HEK293T (cell line): ENCODE measurements at places on chromosomes 1 and 21.

DNA sequence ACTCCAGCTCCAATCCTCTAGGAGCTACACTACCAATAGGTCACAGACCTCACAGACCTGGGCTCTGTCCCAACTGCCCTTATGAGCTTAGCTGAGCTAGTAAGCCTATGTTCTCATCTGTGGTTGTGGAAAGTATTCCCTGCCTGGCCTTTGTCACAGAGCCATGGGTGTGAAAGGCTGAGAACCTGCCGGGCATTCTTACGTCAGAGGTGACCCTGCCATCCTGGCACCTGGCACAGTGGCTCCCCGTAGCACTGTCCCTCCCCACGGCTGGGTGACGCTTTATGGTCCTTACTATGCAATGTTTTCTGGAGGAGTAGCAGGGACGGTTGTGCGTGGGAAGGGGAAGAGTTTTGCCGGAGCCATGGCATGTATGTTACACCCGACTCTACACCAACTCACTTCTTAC is 3.5 kb downstream of the TNFRSF1B start:
- DNase-seq, result no peak

GRCh38 chr1:204377800-204378668 is 18.3 kb upstream of the PLEKHA6 start:
- peak; percentile 67 for DNase-seq

DNA sequence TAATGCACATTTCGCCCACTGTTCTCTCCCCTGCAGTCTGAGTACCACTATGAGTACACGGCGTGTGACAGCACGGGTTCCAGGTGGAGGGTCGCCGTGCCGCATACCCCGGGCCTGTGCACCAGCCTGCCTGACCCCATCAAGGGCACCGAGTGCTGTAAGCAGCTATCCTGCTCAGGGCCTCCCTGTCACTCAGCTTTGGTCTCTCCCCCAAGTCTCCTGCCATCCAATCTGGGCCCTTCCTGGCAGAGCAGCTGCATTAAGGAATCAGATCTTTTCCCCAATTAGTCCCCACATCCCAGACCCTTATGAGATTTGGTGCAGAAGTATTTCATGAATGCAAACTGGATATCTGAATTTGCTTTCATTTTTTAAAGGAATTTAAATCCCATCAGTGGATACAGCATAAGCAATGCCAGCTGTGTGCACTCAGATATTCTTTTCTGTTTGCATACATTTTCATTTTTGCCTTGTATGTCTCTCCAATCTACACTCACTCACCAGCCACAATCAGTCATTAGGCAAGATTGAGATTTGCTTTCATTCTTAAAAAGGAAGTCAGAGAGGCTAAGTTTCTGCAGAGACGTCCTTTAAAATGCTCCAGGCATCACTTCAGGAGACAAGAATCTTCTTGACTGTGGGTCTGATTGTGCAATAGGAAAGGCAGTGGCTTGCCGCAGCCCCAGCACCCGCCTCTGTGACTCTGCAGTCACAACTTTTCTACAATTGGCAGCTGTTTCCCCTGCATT is 48.1 kb downstream of the ELAPOR1 start:
- DNase-seq, result no peak

- DNase-seq, result no peak
Measured at GRCh38 chr1:172906778-172907592, 143.8 kb downstream of the TNFSF18 start.

- DNase-seq, result no peak
Measured at GRCh38 chr1:209767706-209768105, 11.9 kb downstream of the TRAF3IP3 start.
